ENCODE measurements at places on chromosomes 6 and 20.

GRCh38 chr20:63255931-63256704 is 1.9 kb upstream of the NKAIN4 start:
- DNase-seq: no peak

- DNase-seq: no peak
These were observed 126.6 kb downstream of the TAF4 start for GRCh38 chr20:61938839-61939690.

- DNase-seq: no peak
These were observed 118.0 kb downstream of the ANKS1A start for GRCh38 chr6:35007016-35007415.

DNA sequence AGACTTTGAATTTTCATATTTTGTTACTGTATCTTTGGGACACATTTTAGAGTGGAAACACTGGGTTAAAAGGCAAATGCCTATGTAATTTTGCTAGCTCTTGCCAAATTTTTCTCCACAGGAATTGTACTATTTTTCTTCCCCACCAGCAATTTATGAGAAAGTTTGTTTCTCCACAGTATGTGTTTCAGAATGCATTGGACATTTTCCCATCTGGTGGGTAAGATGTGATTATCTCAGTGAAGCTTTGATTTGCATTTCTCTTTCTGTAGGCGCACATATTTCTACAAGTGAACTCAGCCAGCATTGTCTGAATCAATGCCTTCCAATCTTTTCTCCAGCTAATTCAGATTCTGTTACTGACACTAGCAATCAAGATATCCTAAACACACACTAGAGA is 157.8 kb downstream of the RCAN2 start:
- DNase-seq: no peak

DNA sequence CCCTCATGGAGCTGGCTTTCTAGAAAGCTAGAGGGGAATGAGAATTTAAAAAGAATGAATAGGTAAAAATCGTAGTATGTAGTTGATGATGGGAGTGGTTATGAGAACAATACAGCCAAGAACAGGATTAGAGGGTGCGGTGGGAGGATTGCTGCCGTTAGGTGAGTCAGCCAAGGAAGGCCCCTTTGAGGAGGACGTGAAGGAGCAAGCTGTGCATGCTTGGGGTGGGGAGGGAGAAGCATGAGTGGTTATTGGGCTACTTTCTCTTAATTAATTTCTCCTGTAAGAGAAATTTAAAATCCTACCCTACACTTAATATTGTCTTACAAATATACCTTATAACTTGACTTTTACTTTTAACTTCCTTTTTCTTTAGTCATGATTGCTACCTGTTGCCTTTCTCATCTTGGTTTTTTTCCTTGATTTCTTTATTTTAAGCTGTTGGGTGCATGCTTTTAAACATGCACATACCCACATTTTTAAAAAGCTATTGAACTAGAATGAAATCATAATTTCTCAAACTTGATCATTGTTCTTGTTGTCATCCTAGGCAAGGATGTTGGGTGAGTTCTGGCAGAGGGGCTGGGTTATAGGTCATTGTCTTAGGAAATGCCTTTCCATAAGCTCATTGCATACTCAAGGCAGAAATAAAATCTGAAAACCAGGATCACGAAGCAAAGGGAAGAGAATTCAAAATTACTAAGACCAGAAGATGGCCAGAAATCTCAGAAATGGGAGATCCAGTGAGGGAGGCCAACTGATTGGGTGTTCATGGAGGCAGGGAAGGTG is 114.5 kb downstream of the TCP11 start:
- no peak for DNase-seq

GRCh38 chr20:21936261-21936660 is 230.8 kb downstream of the PAX1 start:
- no peak for DNase-seq

- DNase-seq: no peak
These were observed 994 bp downstream of the FOXC1 start for GRCh38 chr6:1610497-1611321.

DNA sequence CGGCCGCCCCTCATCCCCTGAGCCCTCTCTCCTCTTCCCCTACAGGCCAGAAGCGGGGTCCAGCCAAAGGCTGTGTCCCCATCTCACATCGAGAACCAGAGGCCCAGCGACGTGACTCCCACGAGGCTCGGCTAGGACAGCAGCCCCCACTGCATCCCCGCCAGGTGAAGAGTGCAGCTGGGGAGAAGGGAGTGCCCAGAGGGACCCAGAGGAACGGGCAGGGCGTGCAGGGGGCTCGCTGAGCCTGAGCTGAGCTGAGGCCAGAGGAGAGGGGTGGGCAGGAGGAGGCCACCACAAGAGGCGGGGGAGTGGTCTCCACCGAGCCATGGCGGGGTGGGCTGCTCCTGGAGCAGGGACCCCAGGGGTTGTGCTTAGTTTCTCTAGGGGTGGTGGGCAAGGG is 32.6 kb downstream of the KCNQ2 start:
- no peak for DNase-seq

DNA sequence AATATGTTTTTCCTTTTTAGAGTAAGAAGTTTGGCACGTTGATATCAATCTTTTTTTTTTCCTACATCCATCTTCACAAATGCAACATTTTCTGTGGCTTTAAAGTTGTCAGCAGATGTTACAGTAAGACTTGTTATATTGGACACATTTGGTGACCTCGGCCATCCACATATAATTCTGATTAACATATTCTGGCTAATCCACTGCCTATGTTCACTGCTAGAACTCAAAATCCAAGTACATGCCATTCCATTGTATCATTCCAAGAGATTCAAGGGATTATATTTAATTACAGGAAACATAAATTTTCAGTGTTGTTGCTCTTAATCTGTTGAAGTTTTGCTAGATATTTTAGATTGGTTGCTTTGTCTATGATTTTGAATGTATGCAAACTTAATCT is 367.6 kb downstream of the TENT5A start:
- DNase-seq: no peak

DNA sequence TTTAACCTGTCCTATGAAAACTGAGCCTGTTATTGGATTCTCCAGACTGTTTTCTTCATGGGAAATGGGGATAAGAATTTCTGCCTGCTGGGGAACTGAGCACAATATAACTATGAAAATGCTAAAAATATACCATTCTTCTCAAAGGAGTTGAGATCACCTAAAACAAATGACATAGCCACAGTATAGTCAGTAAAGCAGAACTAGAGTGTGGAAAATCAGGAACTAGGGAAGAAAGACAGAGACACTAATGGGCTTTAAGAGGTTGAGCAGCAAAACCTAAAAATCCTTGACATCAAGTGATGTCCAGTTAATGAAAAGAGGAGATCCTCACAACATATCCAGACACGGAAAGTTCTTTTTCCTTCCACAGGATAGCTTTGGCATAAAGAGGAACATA is 215.7 kb upstream of the CST7 start:
- DNase-seq: no peak

GRCh38 chr20:34883087-34883688 is 6.8 kb downstream of the ACSS2 start:
- no peak for DNase-seq

GRCh38 chr6:139544701-139545057 is 170.2 kb upstream of the CITED2 start:
- DNase-seq: no peak

- DNase-seq: no peak
These were observed 56.8 kb upstream of the FABP7 start for GRCh38 chr6:122722746-122723145.

DNA sequence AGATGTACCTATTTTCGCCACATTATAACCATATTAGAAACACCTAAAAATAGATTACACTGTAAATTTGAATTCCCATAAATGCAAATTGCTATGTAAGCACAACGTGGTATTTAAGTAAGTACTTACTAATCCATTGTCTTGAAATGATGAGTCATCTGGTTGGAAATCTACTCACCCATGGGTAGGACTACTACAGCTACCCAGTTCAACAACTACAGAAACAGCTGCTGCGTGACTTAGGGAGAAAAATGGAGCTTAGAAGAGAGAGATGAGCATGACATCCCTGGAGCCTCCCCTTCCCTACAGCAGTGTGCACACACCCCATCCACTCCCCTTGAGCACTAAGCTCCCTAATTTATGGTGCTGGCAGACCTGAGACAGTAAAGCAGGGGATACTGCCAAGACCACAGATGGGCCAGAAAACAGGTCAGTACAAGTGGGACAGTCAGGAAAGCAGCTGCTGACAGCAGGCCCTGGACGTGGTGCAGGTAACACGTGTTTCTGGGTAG is 26.9 kb downstream of the RRAGD start:
- no peak for DNase-seq

- DNase-seq: no peak
These were observed 80.0 kb upstream of the ARG1 start for GRCh38 chr6:131492932-131493573.

- DNase-seq: no peak
These were observed 11.6 kb upstream of the ELOVL5 start for GRCh38 chr6:53360093-53360912.

DNA sequence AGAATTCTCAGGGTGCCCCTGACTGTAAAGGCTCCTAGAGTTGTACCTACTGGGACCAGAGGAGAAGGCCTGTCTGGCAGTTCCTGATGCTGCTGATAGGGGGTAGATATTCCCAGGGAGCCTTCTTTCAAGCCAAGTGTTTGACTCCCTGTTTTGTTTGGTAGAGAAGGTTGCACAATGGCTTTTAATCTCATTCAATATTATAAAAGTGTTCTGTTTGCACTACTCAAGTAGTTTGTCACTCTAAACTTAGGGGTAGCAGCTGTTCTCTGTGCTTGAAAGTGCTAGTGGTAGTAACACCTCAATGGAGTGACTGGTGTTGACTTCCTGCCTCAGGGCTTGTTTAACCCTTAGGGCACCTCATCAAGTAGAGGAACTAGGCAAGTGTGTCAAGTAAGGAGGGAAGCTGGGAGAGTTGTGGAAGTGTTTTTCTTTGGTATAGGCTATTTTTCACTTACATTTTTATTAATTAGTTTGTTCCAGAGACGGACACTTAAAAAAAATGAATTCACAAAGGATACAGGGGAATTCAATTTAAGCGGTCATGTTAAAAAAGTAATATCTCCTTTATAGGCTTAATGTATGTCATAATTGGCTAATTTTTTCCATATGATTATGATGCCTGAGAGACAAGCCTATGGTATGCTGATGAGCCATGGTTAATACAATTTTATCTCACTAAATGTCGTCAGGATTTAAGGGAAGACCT is 38.1 kb downstream of the BICRAL start:
- no peak for DNase-seq

GRCh38 chr20:37295595-37295994 is 6.1 kb downstream of the MANBAL start:
- DNase-seq: no peak

GRCh38 chr6:129598244-129599187 is 111.5 kb downstream of the ARHGAP18 start:
- DNase-seq: no peak

- no peak for DNase-seq
These were observed 45.5 kb downstream of the PRL start for GRCh38 chr6:22251348-22251747.

DNA sequence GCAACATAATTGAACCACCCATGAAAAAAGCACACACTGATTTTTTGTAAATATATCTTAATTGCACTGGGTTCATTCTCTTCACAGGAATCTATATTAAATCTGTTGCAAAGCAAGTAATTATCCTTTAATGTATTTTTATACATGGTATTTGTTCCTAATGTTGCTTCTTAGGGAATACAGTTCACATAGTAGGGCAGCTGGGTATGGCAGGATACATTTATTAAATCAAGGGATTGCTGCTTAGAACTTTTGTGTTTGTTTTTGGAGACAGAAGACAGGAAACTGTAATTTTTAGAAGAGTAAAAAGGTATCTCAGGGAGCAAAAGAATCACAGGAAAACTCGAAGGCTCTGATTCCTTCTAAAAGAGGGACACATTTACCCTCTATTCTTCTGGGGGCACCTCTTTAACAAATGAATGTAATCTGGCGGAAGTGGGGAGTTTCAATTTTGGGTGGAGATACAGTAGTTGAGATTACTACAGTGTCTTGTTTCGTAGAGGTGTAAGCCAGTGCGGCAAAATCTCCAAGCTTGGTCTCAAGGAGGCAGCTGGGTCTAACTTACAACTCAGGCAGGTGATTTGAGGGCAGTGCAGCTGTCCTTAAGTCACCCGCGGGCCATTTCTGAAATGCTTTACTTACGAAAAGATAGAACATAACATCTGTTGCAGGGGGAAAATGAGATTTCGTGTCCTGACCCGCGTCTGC is 812 bp upstream of the SMIM13 start:
- peak; percentile 36 for DNase-seq

DNA sequence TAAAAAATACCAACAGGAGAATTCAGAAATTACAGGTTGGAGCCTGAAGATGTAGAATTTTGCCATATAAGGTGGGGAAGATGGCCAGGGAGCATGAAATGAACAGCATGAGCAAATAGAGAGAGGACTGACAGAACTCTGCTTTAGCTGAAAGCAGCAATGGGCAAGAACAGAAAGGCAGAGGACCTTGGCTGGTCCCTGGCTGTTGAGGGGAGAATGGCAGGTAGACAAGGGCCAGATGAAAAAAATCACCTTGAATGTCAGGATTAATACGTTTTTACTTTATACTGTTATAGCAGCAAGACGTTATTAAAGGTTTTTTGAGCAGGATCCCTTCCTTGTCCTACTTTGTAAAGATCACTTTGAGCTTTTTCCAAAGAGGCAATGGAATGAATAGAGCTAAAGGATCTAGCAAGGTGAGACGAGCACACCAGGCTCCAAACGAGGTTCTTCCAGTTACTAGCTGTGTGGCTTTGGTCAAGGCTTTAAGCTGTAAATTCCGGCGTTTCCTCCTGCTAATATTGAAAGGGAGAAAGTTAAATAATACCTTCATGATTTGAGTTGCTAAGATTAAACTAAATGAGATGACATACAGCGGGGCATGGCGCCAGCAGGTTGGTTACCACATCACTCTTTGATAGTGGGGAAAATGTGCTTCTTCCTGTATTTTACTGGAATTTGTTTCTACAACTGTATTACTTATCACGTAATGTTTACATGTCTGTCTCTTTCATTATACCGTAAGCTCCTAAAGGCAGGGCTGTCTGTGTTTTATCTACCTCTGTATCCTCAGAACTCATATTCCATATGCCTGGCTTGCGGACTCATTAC is 776 bp downstream of the PPIL1 start:
- DNase-seq: no peak

GRCh38 chr20:24773751-24774201 is 175.3 kb upstream of the CST7 start:
- DNase-seq: no peak

DNA sequence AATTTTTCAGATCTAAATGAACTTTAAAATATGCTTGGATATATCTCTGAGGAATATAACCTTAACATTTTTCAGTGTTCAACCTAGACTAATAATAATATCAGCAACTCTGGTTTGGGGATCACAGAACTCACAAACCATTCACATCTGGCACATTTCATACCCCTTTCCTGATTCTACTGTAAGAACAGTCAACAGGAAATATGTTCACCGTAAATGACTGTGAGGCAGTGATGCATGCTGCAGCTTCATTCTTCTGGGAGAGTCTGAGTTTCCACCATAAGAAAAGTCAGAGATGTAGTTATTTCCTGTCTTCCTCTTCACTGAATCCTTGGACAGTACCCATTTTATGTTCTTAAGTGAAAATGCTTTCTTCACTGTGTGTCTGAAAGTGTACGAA is 134.2 kb upstream of the IFNGR1 start:
- DNase-seq: no peak

All from stimulated activated naive CD4-positive, alpha-beta T cell treated with Interleukin-2 at 50 U/mL for 16 hours (primary cell).